Effector CD8-positive, alpha-beta T cell (primary cell): ENCODE measurements at places on chromosomes 13 and 19.

GRCh38 chr13:59493436-59493965 is 670.2 kb downstream of the DIAPH3 start:
- no peak for DNase-seq

DNA sequence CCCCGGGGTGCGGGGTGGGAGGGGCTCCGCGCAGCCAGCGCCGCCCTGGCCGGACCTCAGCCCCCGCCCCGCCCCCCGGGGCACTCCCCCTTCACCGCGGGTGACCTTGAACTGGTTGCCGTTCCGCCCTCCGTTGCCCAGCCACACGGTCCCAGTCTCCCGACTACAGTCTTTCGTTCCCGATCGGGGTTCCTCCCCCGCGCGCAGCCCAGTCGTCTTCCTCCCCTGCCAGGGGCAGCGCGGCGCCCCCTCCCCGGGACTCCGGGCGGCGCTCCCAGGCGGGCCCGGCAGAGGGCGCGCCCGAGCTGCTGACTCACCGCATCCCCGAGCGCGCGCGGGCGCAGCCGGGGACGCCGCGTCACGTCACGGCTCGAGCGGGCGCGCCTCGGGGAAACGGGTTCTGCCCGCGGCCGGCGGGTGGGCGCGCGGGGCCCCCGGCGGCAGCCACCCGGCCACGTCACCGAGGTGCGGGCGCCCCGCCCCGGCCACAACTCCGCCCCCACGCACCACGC is 459 bp downstream of the MIDN start:
- peak; percentile 77 for DNase-seq

DNA sequence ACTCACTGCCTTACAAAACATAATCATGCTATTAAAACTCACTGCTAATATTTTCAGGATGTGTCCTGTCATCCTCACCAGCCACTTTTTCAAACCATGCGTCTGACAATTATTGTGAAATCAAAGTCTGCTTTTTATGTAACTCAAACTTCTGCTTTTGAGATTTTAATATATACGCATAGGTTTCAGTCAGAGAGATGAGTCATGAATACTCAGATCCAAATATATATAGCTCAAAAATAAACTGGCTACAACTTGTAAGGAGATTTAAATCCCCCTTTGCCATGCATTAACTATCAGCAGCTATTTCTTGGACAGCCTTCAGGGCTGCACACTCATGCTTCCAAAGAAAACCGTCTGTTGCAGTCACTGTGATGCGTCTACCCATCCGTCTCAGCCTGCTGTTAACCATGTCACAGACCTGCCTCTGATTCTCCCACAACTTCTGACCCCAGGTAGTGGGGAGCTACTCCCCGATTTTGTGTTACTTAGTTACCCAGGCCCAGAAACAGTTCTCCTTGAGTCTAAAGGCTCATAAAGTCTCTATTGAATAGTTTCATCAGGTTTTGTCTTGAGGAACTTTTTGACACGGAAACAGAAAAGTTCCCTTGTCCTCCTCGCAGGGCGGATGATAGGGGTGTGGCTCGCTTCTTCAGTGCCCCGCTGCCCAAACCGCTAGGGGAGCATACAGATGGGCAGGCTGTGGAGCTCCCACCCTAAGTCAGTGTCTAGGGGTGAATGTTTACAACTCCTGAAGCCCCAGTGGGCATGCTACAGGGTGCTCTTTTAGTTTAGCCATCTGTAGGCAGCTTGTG is 33.8 kb upstream of the SGCG start:
- DNase-seq, result no peak

DNA sequence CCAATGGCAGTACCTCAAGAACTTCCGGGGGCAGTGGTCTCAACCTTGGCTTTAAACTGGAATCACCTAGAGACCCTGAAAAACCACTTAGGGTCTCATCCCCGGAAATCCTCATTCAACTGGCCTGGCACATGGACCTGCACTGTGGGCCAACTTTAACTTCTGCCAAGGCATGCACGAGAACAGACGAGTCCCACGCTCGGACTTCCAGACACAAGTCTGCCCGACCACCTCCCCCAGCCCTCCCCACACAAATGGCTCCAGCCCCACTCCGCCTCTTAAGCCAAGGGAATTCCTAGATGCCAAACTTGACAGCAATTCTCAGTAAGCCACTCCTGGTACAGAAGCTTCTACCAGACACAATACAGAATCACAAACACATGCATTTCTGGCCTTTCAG is 114.0 kb downstream of the STK24 start:
- DNase-seq, result no peak

DNA sequence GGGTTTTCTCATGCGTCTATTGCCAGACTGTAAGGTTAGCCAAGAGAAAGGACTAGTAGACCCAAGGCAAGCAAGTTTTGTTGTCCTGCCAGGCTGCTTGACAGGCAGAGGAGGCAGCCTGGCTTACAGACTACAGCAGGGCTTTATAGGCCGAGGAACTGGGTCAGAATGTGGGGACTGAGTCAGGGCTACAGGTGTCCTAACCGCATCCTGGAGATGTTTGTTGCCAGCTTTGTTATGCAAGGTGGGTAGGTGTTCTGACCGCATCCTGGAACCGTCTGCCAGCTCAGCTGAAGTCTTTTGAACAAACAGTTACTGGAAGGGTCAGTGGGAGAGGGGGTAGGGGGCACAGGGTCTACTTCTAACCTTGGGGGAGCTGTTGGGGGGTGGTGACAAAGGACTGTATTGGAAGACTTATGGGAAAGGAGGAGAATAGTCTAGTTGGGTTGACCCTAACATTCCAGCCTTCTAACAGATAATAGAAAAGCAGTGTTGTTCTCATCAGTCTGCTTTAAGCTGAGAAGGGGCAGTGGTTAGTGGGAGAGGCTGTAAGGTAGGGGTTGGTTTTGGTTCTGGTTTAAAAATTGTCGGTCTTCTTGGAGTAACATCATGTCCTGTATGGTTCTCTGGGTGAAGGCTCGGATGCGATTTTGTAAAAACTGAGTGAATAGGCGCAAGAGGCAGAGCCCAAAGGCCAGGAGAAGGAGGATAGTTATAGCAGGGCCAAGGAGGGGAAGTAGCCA is 913.8 kb upstream of the SLITRK5 start:
- no peak for DNase-seq

GRCh38 chr13:113153810-113154748 is 4.4 kb upstream of the PROZ start:
- DNase-seq, result peak; percentile 76

DNA sequence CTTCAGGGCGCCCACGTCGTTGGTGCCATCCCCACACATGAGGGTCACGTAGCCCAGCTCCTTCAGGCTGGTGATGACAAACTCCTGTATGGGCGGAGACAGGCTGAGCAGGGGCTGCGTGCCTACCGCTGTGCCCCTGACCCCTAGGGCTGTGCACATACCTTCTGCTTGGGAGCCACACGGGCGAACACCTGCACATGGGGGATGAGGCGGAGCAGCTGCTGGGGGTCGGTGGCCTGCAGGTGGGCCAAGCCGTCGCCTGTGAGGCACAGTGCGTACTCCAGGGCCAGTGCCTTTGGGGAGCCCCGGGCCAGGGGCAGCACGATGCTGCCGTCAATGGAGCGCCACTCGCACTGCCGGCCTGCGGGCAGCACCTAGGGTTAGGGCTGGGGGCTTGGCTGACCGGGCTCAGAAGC is 6.1 kb upstream of the GMIP start:
- DNase-seq, result no peak

GRCh38 chr19:54660306-54660705 is 2.5 kb upstream of the LILRB4 start:
- DNase-seq, result no peak

- no peak for DNase-seq
These were observed 179.1 kb downstream of the DCT start for GRCh38 chr13:94300401-94300800.

DNA sequence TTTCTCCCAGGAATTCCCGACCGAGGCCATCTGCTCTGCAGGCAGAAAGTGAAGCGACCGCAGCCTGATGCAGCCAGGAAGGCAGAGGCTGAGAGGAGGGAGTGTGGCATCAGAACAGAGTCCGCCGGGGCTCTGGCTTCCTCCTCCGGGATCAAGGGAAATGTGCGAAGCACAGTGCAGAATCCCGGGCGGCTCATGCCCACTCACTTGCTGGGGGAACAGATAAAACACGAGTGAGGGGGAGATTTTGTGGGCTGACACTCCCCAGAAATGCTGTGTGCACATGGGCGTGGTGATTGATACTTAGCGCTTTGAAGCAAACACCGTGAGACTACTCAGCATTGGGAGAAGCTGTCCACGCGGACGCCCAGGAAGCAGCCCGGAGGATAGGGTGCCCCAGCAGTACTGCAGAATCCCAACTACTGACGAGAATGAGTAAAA is 75.3 kb upstream of the POMP start:
- DNase-seq, result no peak

DNA sequence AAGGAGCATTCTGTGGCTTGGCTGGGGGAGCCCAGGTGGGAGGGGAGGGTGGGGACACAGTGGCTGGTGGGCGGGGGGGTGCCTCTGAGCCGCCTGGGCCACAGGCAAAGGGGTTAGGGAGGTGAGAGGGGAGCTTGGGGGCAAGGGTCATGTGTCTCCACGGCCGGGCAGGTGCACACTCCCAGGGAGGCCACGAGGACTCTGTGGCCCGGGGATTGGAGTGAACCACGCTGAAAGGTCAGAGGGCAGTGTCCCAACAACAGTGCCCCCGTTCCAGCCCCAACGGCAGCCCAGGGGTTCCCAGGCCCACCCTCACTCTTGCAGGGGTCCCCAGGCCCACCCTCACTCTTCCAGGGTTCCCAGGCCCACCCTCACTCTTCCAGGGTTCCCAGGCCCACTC is 9.6 kb downstream of the C2CD4C start:
- DNase-seq, result no peak

GRCh38 chr13:94968040-94968756 is 255.9 kb upstream of the SOX21 start:
- DNase-seq, result no peak

- no peak for DNase-seq
These were observed 18.4 kb downstream of the SAMD4B start for GRCh38 chr19:39360599-39360998.

DNA sequence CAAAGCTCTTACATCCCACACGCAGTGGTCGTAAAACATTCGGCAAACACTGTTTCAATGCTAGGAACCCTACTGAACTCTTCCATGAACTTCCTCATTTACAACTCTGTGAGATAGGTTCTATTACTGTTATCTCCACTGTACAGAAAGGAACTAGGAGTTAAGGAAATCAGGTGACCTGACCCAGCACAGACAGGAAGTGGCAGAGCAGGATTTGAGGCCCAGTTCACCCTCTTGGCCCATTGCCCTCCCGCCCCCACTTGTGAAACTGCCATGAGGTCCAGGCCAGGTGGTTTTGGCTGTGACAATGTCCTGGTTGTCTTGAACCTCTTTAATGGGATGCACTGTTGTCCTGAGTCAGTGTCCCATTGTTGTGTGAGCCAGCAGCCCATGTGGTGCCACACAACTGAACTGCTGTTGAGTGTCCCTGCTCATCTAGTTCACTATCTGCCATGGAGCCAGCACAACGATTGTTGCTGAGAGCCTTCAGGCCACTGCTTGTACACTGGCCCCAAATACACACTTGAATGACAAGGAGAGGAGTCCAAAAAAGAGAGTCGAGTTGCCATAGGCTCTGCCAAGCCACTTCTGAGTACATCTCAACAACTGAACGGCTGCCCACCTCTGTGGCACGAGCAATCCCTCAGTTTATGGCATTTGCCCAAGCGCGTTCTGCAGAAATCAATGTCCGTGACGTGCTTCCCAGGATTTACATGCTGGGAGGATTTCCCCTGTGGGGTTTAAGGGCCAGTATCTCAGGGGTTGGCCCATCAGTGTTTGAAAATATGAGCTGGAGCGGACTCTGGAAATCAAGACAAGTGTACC is 484.6 kb downstream of the TSHZ3 start:
- DNase-seq, result no peak

DNA sequence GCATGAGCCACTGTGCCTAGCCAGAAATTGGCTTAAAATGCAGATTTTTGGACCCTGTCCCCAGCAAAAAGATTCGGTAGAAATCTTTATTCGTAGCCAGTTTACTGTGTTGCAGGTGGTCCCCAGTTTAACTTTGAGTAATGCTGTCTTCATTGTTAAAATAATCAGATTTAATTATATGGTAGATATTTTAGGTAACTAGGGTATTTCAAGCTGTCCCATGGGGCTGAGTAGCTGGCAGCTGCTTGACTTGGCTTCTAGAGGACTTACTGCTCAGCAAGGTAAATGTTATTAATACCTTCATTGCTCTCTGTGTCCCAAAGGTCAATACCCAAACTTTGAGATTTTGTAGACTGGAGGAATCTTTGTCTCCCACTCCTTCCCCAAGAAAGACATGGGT is 21.1 kb downstream of the LSM14A start:
- DNase-seq, result no peak

GRCh38 chr13:36098080-36098479 is 33.1 kb downstream of the DCLK1 start:
- no peak for DNase-seq

- no peak for DNase-seq
These were observed 2.7 kb downstream of the KLF5 start for GRCh38 chr13:73061473-73061872.

GRCh38 chr13:98454389-98454881 is 122.5 kb downstream of the STK24 start:
- no peak for DNase-seq

- DNase-seq, result no peak
These were observed 100.9 kb downstream of the NDFIP2 start for GRCh38 chr13:79581870-79582315.

DNA sequence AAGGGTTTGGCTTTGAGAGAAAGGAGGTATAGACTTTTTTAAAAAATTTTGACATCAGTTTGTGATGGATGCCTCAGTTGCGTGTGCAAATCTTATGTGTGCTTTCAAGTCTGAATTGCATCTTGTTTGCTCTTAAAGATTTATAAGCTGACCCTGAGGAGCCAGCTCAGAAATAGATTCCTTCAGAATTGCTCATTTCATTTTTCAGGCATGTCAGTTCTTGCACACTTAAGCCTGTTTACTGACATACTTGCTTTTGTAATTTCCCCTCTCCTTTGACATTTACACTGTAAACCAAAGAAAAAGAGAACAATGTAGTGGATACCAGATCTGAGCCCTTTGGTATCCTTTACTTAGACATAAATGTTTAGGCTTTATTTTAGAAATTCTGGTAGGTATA is 87.6 kb downstream of the RNF17 start:
- DNase-seq, result no peak

DNA sequence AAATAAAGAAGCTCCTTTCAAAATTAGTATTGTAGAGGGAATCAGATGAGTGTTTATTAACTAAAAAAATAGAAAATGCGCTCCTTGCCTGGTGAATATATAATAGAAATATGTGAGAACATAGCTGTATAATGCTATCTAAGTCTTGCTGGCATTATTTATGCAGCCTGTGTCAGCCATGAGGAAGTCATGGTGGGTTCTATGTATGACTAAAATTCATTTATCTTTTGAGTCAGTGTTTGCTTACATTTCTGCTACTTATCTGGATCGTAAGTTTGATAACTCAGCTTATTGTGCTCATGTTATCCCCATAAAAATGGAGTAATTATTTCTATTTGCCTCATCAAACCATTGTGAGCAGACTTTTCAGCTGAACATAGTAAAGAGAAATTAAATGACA is 449.3 kb downstream of the OXGR1 start:
- DNase-seq, result no peak

- no peak for DNase-seq
These were observed 110.8 kb downstream of the TNFRSF19 start for GRCh38 chr13:23680845-23681669.

- DNase-seq, result no peak
These were observed 32.7 kb downstream of the DHX34 start for GRCh38 chr19:47381653-47382279.

- DNase-seq, result no peak
These were observed 10.0 kb upstream of the VSTM2B start for GRCh38 chr19:29515706-29516357.

GRCh38 chr19:31354316-31354715 is 5.1 kb upstream of the TSHZ3 start:
- no peak for DNase-seq

- DNase-seq, result no peak
These were observed 17.3 kb downstream of the PNPLA6 start for GRCh38 chr19:7552781-7553180.
